ENCODE measurements at places on chromosomes 3 and 15.
A peak's percentile ranks its signal among the peaks of the same experiment; 100 is the strongest.

- no peak for DNase-seq
Observed at GRCh38 chr3:46375218-46375617, 4.5 kb downstream of the CCR5 start.

DNA sequence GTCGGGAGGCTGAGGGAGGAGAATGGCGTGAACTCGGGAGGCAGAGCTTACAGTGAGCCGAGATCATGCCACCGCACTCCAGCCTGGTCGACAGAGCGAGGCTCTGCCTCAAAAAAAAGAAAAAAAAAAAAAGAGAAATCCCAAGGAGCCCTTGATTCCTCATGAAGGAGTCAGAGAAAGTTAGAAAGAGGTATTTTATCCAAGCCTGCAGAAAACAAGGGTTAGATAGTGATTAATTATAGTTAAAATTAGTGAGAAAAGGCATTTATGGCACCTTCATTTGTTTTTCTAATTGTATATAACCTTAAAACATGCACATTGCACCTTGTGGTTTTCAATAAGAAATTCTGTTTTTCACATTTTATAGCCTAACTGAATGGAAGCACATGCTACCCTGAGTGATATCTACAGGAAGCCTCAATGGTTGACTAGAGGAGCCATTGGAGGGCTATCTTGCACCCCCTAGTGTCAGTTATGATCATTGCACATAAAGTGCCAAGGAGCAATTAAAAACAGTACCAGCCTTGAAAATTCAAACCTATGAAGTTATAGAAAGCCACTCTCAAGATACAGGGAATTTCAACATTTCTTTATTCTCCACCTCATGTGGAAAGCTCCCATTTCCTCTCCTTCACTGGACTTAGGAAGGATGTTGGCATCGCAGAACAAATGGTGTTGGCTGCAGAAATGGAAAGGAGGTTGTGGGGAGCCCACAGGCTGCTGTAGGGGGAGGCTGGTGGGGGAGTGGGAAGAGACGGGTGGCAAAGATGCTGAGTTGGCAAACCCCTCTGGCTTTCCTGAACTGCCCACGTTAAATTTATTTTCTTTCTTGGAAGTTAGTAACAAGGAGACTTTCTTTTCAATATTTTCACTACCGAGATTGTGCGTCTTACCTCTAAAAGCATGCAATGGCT is 48.5 kb downstream of the ITGA11 start:
- DNase-seq, result peak; percentile 54

DNA sequence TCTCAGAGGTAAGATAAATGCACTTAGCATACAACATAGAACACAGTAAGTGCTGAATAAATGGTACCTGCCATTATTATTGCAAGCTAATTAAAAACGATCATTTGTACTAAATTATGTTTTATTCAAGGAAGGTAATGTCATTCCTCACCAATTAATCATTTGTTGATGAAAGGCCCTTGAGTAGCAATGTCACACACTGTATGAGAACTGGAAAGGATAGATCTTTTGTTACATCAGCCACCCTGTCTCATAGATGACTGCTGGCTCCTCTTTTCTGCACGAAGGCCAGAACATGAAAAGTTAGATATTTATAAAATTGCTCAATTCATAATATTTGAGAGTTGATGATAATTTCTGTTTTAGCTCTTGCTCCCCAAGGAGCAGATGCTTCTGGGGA is 415.4 kb downstream of the RBMS3 start:
- DNase-seq, result no peak

DNA sequence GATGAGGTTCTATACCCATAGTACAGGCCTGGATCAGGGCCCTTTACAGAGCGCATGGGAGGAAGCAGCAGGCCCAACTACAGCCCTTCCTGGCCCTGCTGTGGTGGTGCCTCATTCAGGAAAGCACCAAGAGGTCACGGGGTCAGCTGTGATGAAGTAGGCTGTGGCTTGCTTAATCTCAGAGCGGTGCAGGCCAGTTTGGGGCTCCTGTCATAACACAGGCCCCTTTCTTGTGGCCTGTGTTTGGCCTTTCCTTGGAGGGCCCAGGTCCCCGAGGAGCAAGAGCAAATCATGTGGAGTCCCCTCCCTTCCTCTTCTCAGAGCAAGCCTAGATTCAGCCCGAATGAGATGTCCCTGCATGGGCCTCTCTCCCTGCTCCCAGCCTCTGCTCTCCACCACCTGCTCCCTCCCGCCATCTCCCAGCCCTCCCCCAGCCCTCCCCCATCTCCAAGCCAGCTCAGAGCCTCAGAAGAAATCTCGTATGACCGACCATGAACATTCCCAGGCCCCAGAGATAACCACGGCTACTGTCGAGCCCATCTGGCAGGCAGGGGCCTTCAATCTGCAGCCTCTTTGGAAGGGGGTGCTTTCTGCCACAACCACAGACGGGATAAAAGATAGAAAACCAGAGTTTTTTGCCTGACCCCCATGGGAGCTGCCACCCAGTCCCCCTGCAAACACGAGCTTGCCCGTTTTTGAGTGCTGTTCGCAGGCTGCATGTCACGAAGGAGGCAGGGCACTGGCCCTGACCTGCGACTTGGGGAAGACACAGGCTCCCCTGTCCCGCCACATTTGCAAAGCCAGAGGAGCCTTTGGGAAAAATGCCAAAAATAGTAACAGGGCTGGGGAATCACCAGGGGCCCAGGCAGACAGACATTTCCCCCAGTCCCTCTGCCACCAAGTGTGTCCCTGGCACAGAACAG is 32.3 kb upstream of the DUSP7 start:
- peak; percentile 20 for DNase-seq

- peak; percentile 63 for DNase-seq
Observed at GRCh38 chr15:42456971-42457370, 34.0 kb downstream of the ZNF106 start.

- no peak for DNase-seq
Observed at GRCh38 chr15:38874464-38874863, 309.9 kb upstream of the RASGRP1 start.

DNA sequence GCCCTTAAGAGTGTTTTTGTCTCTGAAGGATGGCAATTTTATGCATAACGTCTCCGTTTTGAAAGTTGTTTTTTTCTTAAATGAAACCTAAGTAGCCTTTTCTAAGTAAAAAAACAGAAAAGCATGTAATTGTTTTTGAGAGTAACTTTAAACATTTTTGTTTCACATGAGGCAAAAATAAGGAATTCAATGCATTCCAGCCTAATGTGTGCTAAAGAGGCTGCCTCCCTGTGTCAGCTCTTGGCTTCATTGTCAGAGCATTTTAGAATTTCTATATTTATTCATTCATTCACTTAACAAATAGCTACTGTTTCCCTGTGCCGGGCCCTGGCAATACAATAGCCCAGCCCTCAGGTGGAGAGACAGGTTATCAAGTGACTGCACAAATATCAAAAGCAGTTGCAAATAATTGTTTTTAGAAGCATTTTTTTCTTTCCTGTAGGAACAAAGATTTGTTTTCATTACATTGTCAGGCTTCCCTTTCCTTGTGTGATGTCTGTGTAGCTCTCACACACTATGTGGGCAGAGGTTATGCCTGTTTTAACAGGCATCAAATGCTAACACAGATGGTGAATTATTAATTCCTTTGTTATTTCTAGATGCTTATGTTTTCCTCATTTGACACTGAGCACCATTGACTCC is 81.9 kb downstream of the CCK start:
- DNase-seq, result peak; percentile 31

- no peak for DNase-seq
Observed at GRCh38 chr15:74025436-74025835, 30.9 kb downstream of the PML start.

DNA sequence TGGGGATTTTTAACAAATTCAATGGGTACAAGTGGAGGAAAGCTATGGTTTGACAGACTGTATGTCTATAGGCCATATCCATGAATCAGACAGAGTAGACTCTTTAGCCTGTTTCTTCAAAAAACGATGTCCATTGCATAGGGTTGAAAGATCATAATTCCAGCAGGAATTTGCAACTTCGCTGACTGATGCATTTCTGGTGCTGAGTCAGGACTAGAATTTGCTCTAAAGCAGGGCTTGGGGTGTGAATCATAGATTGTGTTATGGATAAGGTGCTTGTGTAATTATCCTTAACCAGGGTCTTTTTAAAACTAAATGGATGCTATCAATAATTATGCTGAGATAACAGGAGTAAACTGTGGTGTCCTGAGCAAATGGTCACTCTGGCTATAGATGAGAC is 200.4 kb upstream of the TBC1D5 start:
- DNase-seq, result peak; percentile 27

- DNase-seq, result no peak
Observed at GRCh38 chr3:121096953-121097352, 188.9 kb downstream of the STXBP5L start.

GRCh38 chr3:86605166-86605565 is 385.8 kb downstream of the VGLL3 start:
- DNase-seq, result no peak

- peak; percentile 62 for DNase-seq
Observed at GRCh38 chr3:43153216-43154083, 47.6 kb upstream of the POMGNT2 start.

DNA sequence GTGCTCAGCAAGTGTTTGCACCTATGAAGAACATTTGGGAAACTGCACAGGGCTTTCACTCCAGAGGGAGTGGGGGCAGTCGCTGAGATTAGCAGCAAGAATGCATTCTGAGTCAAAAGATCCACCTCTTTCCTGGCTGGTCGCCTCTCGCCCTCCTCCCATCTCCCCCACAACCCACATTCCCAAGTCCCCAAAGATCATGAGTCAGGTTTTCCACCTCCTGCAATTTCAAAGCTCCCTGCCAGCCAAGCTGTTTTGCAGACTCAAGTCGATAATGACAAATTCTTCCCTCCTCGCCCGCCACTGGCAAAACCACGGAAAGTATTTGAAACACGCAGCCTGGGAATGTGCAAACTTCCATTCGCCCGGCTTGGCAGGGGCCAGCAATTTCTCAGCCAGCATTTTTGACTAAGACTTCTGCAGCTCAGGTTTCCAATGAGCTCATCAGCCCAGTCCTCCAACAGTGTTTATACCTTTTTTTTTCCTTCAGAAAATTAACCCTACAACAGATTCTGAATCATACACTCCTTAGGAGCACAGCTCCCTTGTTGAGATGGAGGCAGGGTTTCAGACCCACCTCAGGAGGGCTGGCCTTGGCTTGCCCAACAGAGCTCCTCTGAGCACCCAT is 181.4 kb downstream of the SMAD6 start:
- peak; percentile 100 for DNase-seq

DNA sequence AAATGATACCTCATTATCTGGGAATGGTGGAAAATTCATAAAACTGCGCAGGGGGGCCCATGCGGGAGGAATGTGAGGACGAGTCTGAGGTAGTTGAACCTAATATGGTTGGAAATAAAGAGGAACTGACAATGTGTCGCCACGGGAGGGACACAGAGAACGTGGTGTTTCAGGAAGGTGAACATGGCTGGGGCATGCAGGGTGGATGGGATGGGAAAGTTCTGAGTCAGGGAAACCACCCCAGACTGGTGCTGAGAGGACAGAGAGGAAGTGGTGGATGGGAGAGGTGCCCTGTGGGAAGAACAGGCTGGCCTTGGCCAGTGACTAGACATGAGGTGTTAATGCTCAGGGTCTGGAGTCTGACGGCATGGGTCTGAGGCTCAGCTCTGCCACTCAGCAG is 137.1 kb upstream of the WNT5A start:
- peak; percentile 36 for DNase-seq

GRCh38 chr3:143165211-143165610 is 45.6 kb downstream of the CHST2 start:
- no peak for DNase-seq

GRCh38 chr15:26197719-26198118 is 334.6 kb upstream of the ATP10A start:
- no peak for DNase-seq

DNA sequence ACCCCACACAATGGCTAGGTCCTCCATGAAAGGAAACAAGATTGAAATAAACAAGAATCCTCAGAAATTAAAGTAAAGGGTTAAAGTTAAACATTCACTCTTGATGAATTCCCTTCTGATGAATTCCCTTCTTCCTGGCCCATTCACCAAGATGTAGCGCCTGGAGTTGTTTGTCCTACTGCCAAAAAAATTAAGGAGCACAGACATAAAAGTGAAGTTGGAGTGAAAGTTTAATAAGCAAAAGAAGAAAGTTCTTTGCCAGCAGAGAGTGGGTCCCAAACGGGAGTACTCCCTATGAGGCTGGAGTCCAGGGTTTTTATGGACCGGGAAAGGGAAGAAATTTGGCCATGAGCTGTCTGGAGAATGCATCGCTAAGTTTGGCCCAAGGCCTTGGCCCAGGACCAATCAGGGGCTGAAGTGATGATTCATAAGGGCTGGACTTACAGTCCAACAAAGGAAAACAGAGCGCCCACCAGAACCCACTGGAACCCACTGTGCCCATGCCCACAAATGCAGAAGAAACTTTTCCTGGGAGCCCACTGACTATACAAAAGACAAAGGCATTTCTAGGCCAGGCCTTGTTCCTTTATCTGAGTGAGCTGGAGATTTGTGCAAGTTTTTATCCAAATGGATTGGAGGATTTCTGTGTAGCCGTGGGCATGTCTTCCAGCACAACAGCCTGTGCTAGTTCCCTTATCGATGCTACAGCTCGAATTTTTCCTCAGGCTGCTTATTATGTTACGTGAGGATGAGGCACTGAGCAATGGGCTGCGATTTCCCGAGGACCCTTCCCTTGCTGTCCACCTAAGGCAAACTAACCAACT is 1561.6 kb downstream of the OTOL1 start:
- no peak for DNase-seq

DNA sequence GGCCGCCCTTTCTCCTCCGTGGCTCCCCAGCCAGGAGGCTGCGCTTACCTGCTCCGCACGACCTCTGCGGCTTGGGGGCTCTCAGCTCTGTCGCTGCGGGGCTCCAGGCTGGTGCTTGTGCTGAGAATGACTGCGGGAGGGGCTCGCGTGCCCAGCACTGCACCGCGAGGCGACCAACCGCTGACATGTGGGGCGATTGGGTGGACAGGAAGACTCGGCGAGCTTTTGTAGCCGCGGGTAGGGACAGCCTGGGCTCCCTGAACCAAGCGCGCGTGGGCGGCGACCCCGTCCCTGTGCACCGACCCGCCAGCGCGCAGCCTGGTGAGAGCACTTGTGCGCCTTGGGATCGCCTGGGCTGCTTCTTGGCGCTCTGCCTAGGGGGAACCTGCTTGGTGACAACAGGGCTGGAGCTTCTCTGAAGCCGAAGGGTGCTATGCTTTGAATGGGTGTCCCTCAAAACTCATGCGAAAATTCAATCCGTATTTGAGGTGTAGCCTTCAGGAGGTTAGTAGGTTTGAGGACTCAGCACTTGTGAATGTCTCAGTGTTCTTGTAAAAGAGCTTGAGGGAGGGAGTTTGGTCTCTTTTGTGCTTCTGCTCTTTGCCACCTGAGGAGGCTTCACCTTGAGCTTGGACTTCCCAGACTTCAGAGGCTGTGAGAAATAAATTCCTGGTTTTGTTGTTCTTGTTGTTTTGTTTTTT is 50.4 kb downstream of the IL12A start:
- peak; percentile 2 for DNase-seq

GRCh38 chr3:136197159-136197793 is 1.1 kb upstream of the MSL2 start:
- no peak for DNase-seq

DNA sequence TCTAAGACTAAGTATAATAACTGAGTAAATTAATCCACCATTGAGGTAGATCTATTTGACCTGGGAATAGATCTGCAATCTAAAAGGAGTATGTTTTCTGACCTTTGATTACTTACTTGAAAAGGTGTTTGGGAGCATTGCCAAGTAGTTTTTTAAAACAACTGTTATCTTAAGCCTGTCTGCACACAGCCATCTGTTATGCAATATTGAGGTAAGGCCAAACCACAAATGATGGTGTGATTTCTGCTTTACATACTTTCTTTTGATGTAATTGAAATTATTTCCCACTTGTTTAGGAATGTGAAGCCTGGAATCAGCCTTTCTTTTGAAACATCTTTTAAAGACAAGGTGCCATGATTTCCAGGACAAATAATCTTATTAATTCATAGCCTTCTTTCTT is 274.0 kb downstream of the BBX start:
- peak; percentile 39 for DNase-seq

- no peak for DNase-seq
Observed at GRCh38 chr15:68435966-68436365, 4.0 kb upstream of the ITGA11 start.
